Pancreas (tissue), 10 donors: ENCODE measurements at places on chromosomes 6 and 20.
A peak's percentile ranks its signal among the peaks of the same experiment; 100 is the strongest.

DNA sequence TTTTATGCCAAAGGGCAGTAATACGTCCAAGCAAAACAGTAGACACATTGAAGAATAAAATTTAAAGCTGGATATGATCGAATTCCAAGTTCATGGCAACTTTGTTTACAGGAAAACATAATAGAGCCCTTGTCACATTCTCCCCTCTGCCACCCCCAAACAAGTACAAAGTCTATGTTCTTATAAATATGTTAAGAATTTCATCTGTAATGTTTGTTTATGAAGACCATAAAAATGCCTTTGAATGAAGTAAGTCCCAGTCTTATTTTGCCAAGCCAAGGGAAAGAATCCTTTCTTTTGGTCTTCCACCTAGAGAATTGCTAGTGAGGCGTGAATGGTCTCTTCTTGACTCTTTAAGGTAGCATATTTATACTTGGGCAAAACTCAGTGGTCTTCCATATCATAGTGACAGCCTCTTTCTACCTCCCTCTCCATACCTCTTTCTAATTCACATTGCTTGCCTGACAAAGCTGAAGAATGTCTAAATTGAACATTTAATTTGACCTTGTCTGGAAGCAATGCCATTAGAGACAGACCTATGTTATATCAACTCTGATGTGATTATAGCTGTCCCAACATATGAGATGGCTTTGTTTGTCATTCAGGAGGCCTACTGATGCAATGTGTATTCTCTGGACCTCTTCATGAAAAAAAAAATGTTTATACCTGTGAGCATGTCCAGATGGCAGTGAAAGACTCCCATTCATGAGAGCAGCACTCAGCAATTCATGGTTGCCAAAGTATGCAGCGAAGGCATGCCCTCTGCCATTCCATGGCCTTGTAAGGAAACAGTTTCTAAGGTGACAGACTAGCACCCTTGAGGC is 70.6 kb upstream of the CCN2 start:
- no peak for DNase-seq

- no peak for DNase-seq
Observed at GRCh38 chr6:55998576-55998975, 123.2 kb upstream of the BMP5 start.

DNA sequence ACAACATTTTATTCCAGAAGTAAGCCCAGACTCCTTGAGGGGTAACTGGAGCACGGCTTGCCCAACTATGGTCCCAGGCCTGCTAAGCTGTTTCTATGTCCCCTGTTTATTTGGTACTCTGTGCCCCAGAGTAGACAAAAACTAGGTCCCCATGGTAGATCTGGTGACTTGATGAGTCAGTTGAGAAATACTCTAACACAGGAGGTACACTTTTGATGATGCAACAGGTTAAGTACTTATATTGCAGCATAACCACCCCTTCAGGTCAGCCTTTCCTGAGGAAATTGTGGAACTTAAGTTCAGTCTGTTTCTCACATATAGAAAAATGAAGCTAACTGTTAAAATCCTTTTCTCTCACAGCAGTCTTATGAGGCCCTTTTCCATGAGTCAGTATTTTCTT is 19.6 kb downstream of the TTPAL start:
- DNase-seq = no peak

- DNase-seq = no peak
Observed at GRCh38 chr6:66376001-66376400, 669.0 kb upstream of the EYS start.

DNA sequence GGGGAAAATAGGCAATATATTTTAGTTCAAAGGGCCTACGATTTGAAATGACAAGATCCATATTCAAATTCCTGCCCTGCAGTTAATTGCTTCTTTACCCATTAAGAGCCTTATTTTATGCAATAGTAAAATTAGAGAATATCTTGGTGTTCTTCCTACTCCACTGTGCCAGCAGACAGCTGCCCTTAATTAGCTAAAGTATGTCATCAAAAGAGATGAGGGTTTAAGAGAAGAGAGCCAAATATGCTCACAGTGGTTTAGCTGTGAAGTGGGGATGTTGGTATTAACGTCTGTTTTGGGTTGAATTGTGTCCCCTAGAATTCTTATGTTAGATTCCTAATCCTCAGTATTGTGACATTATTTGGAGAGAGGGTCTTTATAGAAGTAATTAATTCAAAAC is 148.1 kb downstream of the MOXD1 start:
- no peak for DNase-seq

- DNase-seq = no peak
Observed at GRCh38 chr20:54849741-54850140, 374.3 kb downstream of the DOK5 start.

GRCh38 chr6:22627644-22628043 is 58.3 kb downstream of the HDGFL1 start:
- DNase-seq = no peak

GRCh38 chr20:47493175-47493962 is 8.3 kb upstream of the NCOA3 start:
- DNase-seq = peak; percentile 87

GRCh38 chr6:23784301-23784919 is 341.6 kb upstream of the NRSN1 start:
- no peak for DNase-seq

DNA sequence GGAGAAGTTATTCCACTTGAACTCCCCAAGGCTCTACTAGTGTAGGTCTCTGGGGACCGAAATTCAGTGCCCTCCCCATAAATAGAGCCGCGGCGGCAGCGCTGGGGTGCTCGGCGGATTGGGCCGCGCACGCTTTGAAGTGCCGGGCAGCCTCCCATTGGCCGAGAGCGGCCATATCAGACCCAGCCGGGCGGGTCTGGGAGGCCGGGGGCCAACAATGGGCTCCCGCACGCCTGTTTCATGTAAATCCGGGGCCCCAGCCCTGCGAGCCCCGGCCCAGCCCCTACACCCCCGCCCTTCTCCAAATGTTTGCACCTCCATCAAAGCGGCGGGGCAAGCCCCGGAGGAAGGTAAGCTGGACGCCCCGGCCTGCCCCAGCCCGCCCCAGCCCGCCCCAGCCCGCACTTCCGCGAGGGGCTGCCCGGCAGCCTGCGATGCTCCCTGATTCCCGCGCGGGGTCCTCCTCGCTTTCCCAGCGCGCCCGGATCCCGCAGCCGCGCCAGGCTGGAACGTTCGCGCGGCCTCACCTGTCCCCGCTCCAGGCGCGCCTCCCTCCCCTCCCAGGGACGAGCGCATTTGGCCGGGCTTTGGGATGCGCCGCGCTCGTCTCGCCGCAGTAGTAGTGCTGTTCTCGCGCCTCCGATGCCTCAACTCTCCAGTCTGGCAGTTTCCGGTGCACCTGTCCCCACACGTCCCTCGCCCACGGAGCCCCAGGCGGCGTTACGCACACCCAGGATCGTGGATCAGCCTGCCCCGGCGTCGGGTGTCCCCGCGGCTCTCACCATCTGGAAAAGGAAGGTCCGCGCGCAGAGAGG is at the start of gene TBXT:
Gene TBXT (minus strand): TSS at position 51 of the 815 bp plus-strand sequence. CDS start 260 bp downstream, outside the sequence.
- no peak for DNase-seq

- DNase-seq = no peak
Observed at GRCh38 chr20:37992802-37993409, 40.4 kb downstream of the TTI1 start.

DNA sequence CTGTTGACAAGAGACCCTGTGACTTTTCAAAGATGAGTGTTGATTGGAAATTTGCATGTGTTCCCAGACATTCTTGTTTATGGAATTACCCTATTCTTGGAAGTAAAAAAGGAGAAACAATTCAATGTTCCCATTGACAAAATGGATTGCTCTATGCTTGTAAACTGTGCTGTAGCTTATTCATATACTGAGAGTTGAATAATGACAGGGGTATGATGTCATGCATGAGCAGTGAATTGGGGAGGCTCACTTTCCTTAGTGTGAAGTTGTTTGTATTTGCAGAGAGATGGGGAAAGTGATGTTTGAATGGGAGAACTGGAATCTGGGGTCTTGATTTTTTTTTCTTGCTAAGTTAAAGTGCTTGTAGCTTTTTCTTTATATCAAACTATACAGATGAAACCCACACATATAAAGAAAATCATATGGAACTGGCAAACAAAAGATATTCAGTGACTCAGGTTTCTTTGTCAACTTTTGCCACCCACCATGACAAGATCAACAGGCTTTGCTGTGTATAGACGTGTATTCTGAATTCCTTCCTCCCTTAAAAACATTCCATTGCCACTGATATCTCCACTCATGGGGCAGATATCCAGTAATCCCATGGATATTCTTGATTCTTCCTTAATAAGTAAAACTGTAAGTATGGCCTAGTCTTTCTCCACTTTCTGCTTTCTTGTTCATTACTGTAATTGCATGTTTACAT is 97.8 kb upstream of the JAG1 start:
- DNase-seq = no peak
